Mesothelial cell of epicardium (in vitro differentiated cells): ENCODE measurements at places on chromosomes 6 and 20.

- DNase-seq, result no peak
These were observed 33.2 kb downstream of the ENPP1 start for GRCh38 chr6:131840936-131841583.

DNA sequence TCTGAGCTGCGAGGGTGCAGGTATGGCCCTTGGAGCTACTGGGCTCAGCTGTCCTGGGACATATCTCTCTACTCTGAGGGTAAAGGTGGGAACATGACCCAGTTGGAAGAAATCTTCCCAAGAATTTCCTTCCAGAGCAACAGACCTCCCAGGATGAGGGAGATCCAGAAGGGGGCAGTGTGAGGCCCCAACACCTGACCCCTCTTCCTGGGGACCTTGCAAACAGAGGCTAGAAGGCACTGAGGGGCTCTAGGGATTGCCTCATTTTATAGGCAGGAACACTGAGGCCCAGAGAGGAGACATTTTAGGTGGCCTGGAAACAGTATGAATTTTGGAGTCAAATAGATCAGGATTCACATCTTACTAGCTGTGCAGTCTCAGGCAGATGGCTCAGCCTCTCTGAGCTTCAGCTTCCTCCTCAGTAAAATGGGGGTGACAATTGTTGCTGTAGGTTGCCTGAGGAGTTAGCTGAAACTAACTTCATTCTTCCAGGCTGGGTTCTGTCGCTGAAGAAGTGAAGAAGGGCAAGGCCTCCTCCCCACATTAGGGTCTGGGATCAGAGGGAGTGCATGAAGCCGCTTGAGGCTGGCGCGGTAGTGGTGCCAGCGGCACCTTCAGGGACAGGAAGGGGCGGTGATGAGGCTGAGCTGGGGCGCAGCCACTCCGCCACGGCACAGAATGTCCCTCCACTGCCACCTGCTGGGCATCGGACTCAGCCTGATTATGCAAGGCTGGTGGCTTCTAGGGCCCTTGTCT lies 11.4 kb downstream of the KCNK17 start:
- peak; percentile 60 for DNase-seq

GRCh38 chr20:2559279-2559626 lies 22.9 kb downstream of the TMC2 start:
- no peak for DNase-seq

DNA sequence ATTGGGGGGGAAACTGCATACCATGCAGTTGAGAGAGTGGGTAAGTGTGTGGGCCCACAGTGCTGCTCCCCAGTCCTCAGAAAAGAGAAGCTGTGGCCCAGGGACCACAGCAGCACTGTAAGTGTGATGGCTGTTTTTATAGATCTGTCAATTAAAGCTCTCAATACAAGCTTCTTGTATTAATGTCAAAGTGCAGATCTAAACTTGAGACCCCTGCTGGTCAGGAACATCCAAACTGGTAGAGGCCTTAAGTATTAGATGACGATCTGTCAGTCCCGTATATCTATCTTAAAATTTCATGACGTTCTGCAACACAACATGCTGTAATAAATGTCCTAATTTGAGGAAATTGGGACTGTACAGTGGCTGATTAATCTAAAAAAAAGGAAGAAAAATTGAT lies 74.8 kb downstream of the TULP4 start:
- no peak for DNase-seq

GRCh38 chr20:7828437-7828836 lies 111.8 kb downstream of the HAO1 start:
- no peak for DNase-seq

- DNase-seq, result no peak
These were observed 28.1 kb upstream of the AKAP7 start for GRCh38 chr6:131107151-131107550.

DNA sequence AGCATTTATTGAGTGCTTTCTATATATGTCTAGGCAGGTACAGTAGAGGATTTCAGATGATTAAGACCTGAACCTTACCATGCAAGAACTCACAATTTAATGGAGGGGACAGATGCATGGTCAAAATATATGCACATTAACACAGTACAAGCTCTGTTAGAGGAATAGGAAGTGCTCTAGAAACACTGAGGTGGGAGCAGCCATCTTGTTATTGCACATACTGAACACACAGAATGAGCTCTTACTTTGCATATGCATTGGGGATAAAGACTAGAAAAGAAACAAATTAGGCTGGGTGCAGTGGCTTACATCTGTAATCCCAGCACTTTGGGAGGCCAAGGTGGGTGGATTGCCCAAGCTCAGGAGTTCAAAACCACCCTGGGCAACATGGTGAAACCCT lies 438.3 kb downstream of the UTRN start:
- DNase-seq, result no peak
